ENCODE measurements at places on chromosomes 1 and 21.
A peak's percentile ranks its signal among the peaks of the same experiment; 100 is the strongest.

GRCh38 chr21:44956356-44957046 is 16.7 kb downstream of the SLX9 start:
- no peak for DNase-seq

- peak; percentile 40 for DNase-seq
These were observed 805.3 kb downstream of the USP25 start for GRCh38 chr21:16535102-16535422.

DNA sequence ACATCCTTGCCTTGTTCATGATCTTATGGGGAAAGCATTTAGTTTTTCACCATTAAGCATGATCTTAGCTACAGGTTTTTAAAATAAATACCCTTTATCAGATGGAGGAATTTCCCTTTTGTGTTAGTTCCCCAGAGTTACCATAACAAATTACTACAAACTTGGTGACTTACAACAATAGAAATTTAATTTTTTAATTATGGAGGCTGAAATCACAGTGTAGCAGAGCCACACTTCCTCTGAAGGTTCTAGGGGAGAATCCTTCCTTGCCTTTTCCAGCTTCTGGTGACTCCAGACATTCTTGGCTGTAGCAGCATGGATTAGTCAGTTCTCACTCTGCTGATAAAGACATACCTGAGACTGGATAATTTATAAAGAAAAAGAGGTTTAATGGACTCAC is 18.5 kb downstream of the MIGA1 start:
- DNase-seq = no peak

GRCh38 chr1:145804235-145805045 is 19.5 kb downstream of the RNF115 start:
- no peak for DNase-seq

GRCh38 chr21:19076031-19076430 is 672.4 kb upstream of the TMPRSS15 start:
- no peak for DNase-seq

- DNase-seq = no peak
These were observed 83.5 kb upstream of the HMCN1 start for GRCh38 chr1:185650602-185651230.

All from H54 (cell line).